Activated T-helper 17 cell treated with anti-CD3 and anti-CD28 coated beads, Interleukin-2, amount 50 U/mL, for 72 hours (primary cell): ENCODE measurements at places on chromosomes 6 and 20. TPM values are rescaled to one million over a fixed set of nuclear protein-coding genes. Genes with fewer than 3 reads are reported as not detected.

DNA sequence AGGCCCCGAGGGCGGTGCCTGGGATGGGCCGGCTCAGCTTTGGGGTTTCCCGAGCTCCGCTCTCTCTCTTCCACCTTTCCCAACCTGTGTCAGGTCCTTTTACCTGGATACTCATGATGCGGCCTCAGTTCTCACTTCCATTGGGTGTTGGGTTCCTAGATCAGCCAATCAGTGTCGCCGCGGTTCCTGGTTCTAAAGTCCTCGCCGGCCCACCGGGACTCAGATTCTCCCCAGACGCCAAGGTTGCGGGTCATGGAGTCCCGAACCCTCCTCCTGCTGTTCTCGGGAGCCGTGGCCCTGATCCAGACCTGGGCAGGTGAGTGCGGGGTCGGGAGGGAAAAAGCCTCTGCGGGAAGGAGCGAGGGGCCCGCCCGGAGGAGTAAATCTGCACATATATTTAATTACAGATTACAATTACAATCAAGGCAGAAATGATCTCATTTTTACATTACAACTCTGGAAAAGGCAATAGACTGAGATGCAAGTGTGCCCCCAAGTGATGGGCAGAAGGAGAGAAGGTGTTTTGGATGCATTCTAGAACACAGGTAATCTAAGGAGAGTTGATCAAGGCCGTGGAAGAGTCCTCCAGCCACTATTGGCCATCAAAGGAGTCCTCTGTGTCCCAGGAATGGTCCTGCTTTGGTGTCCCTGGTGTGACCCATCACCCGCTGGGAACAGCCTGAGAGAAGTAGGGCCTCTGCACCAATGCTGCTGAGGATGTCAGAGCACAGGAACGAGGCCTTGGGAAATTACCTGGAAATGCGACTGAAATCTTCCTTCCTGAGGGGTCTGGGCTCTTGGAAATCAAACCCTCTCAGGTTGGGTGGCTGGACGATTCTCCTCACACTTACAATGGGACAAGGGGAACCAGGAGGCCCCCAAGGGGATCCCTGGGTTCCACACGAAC, 34.7 kb upstream of the MICB start:
- peak; percentile 95 for ATAC-seq

- peak; percentile 62 for ATAC-seq
Measured at GRCh38 chr6:39933669-39934130, 562 bp downstream of the MOCS1 start.

DNA sequence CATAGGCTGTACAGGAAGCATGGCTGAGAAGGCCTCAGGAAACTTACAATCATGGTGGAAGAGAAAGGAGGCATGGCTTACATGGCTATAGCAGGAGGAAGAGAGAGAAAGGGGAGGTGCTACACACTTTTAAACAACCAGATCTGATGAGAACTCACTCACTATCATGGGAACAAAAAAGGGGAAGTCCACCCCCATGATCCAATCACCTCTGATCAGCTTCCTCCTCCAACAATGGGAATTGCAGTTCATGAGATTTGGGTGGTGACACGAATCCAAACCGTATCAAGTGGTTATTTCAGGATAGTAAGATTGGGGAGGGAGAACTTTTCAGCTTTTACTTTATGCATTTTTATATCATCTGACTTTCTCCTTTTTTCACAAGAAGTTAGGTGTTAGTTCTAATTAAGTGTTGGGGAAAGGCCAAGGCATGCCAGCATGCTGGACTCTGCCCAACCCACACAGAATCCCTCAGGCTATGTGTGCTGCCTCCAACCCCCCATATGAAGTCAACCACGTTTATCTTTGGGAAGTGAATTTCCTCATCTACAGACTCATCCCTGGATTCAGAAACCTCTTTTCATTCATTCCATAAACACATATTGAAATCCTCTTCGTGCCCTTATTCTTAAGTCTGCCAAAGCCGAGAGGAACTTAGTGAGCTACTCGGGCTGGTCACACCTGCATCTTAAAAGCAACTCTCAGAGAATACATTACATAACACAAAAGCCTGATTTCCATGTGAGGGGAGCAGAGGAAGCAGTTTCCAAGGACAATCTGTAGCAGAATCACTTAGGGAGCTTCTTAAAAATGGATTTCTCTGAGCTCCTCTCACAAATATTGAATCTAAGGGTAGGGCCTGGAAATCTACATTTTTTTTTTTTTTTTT, 16.7 kb upstream of the CLIC5 start:
- ATAC-seq, result no peak

GRCh38 chr20:45097485-45098102, 3.3 kb downstream of the KCNS1 start:
- peak; percentile 60 for ATAC-seq

GRCh38 chr6:135811170-135811569, 40.3 kb upstream of the PDE7B start:
- no peak for ATAC-seq

DNA sequence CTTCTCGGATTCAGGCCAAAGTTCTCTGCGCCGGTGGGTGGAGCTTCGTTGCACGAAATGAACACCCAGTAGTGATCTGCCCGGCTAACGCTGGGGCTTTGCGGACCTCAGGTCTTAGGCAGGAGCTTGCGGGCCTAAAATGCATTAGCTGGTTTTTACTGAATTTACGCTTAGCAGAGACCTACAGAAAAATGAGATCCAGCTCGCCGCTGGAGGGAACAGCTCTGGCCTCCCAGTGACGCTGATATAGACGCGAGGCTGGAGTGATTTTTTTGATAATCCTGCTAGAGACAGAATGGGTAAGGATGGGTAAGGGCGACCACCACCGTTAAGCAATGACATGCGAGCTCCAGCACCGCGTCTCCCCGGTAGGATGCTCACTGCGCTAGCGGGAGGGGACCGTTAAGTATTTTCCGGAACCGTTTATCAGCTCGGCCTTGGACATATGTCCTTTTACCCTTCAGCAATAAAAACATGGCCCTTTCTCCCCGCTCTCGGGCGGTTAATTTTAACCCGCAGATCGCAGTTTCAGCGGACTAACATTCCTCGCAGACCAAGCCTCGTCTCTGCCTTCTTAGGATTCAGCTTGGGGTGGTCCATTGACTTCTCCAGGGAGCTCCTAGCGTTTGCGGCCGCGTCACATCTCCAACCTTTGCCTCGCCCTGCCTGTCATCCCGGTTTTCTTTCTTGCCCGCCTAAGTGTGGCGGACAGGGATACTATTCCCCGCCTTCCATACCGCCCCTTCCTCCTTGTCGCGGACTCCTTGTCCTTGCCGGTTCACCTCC, 109.3 kb downstream of the GPX5 start:
- no peak for ATAC-seq

GRCh38 chr6:29943053-29943966, 978 bp downstream of the HLA-A start:
- ATAC-seq, result peak; percentile 3

DNA sequence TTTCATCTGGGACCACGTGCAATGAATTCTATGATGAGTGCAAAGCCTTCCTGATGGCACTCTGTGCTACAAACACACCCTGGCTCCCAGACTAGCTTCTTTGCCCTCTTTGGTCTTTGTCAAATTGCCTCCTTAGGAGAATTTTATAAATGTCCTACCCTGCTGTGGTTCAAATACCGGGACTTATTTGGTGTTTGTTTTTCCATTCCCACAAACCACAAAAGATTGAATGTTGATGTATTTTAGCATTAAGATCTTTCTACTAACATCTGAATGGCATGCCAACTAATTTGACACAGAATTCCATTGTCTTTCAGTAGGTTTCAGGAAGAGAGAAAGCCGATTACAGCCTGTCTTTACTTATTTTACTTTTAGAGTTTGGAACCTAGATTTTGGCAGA, 424.2 kb upstream of the SLC35B3 start:
- ATAC-seq, result no peak

GRCh38 chr6:122476131-122476530, 4.5 kb upstream of the SERINC1 start:
- no peak for ATAC-seq

- ATAC-seq, result no peak
Measured at GRCh38 chr6:105832313-105832761, 253.8 kb upstream of the PRDM1 start.

DNA sequence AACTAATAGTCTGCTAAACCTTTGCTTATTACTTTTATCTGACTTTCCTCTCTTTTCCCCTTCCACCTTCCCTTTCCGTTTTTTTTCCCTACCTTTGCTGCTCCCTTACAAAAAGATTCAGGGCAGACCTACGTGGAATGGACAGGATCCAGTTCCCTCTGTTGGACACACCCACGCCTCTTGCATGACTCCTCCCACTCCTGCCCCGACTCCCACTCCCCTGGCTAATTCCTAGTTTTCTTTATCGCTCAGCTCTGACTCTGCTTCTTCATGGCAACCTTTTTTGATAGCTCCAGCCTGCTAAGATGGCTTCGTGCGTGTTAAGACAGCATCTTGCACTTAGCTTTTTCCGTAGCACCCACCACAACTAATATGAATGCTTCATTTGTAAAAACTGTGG, 715.6 kb upstream of the NRSN1 start:
- no peak for ATAC-seq

- ATAC-seq, result no peak
Measured at GRCh38 chr6:14068623-14069022, 48.9 kb upstream of the CD83 start.

GRCh38 chr6:9520417-9521151, 894.3 kb downstream of the TFAP2A start:
- no peak for ATAC-seq

DNA sequence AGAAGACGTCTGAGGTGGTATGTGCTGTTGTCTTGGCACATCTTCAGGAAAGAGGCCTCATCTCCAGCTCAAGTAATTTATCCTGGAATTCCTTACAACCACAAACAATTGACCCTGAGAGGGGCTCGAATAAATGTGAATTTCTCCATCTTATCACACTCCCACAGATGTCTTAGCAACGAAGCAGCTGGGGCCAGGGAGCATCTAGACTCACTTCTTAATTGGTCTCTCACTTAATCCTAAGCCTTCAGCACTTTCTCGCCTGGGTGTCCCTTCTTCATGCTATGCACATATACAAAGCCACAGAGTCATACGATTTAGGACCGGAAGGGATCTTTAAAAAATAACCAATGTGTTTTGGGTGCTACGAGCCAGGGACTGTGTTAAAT, 27.1 kb downstream of the PCK1 start:
- no peak for ATAC-seq

DNA sequence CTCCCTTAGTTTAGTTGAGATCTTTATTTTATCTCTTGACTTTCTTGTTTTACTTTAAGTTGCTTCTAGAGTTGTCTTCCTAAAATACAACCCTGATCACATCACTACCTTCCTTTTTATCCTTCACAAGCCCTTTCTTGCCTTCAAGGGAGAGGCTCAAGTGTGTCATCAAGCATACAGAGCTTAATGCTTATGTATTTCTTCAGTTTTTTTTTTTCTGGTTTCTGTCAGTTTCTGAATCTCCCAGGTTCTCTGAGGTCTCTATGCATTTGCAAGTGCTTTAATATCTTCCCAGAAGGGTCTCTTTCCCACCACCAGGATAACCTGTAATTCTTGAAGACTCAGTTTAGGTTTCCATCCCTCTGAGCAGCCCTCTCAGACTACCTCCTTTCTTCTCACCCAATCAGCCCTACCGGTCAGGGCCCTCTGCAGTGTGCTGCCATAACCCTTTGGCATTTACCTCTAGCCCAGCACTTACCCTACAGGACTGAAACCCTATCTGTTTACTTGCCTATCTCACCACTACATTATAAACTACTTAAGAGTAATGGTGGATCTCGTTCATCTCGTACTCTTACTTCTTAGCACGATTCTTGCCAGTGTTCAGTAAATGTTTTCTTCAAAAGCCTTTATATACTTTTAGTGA, 36.9 kb downstream of the EYA4 start:
- no peak for ATAC-seq

DNA sequence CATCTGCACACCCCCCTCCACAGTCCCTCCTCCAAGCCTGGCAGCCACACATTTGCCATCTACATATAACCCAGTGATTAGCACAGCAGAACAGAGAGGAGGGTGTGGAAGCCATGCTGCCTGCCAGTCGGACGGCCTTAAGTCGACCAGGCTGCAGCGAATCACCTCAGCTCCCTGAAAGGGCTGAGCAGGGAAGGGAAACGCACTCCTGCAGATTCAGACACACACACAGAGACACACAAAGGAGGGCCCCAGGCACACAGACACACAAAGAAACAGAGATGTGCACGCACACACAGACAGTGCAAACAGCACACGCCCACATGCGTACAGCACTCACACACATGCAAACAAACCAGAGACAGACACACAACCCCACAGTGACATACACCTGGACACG, 11.2 kb upstream of the SIRPA start:
- ATAC-seq, result no peak

DNA sequence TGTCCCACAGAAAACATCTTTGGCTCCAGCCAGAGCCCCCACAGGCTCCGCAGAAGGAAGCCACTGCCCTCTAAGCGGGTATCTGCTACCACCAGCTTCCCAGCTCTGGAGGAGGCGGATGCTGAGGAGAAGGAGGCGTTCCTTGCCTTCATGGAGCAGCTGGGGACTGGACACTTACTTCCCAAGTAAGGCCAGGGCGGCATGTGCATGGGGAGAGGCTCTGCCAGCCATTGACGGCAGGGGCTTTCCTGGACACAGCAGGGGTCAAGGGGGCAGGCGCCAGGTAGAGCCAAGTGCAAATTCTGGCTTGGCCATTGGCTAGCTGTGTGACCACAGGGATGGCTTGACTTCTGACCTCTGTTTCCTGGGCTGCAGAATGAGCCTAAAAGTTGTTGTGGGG, 17.8 kb downstream of the RAB44 start:
- no peak for ATAC-seq

- no peak for ATAC-seq
Measured at GRCh38 chr20:53911301-53911700, 159.1 kb downstream of the BCAS1 start.

DNA sequence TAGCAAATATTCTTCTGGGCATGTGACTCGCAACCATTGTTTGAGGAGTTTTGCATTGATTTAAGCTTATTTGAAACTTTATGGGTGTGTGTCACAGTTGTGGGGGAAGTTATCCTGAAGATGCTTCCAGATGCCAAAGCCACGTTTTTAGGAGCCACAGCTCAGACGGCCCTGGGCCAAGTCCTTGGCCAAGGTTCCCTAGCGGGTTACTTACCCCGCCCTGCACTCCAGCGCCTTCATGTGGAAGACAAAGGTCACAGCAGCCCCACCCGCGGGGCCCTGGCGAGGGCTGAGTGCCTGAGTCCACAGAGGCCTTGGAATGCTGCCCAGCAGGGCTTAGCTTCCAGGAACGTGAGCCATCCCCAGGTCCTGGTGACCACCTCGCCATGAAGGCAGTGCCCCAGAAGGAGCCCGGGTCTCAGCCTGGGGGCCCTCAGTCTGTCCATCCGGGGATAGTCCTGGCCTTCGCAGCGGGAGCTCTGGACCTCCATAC, 308.3 kb downstream of the CDH4 start:
- ATAC-seq, result no peak

CTSZ gene
- total RNA-seq, result 52.2 TPM

SPATS1 gene
- total RNA-seq, result not detected

BMP7 gene
- total RNA-seq, result not detected

ERVFRD-1 gene
- total RNA-seq, result 0.11 TPM

SGK2 gene
- total RNA-seq, result 2.9 TPM

TTLL9 gene
- total RNA-seq, result not detected
